Hematopoietic multipotent progenitor cell treated with erythropoietin and hydrocortisone succinate and interleukin-3 and kit ligand, for 4 days (in vitro differentiated cells): ENCODE measurements at places on chromosomes 1 and 21.

DNA sequence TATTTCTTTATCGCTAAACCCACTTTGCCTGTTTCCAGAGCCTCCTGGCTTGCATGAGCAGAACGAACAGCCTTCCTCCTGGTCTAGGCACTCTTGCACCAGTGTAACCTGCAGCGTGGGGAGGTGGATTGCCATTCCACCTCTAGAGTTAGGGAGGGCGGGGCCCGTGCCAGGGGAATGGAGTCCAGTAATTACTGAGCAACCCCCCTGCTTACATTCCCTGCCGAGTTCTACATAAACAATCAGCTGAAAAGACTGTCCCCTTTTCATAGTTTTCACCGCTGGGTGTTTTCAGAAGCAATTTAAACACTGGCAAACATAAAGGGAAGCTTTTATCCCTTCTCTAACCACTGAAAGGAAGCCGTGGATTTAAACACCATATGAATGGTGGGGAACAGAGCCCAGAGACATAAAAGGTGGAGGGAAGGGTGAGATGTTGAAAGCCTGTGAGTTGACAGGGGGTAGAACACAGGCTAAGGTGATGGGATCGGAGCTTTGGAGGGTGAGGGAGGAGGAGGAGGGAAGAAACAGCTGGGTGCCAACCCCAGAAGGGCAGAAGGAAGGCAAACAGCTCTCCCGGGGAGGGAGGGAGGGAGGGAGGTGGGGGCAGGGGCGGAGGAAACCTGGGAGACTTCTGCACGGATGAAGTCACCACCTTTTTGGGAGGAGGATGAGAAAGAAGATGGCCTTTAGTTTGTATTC is 68.0 kb upstream of the WDR26 start:
- no peak for DNase-seq

DNA sequence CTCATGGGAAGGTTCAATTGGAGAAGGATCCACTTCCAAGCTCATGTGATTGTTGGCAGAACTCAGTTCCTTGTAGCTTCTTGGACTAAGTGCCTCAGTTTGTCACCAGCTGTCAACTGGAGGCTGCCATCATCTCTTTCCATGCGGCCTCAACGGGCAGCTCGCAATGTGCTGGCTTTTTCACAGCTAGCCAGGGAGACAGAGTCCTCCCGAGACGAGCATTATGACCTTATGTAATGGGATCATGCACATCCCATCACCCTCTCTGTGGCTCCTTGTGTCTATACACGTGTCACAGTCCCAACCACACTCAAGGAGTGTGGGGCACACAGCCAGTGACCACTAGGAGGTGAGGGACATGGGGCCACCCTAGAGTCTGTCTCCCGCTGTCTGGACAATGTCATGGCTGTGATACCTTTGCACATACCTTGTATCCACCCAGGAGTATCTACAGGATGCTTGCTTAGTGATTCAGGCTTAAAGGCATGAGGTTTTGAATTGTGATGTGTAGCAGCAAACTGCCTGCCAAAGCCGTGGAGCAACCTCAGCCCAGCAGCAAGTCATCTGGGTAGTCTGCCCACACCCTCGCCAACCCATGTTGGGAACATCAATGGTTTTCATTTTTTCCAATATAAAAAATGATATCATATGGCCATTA is 3.9 kb upstream of the KRTAP10-6 start:
- DNase-seq = no peak

GRCh38 chr1:233256191-233256590 is 39.3 kb downstream of the PCNX2 start:
- DNase-seq = no peak

- peak; percentile 88 for DNase-seq
Measured at GRCh38 chr21:44299458-44300261, at the start of gene PFKL. TSS of gene PFKL (plus strand) at chr21:44300053. CDS start at chr21:44300106, 53 bp downstream.

DNA sequence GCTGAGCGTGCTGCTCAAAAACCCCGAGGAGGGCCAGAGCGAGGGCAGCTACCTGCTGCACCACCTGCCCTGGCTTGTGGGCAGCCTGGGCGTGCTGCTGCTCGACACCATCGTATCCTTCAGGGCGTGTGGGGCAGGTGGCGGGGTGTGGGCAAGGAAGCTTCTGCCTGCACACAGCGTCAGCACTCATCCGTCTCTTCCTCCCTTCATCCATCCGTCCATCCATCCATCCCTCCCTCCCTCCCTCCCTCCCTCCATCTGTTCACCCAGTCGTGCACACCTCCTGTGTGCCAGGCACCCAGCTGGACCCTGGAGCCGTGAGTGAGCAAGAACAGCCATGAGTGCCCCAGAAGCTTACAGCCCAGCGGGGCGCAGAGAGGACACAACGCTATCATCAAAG is 15.2 kb downstream of the SLC66A1 start:
- DNase-seq = no peak

- no peak for DNase-seq
Measured at GRCh38 chr1:157483635-157484034, 68.7 kb downstream of the FCRL5 start.

- no peak for DNase-seq
Measured at GRCh38 chr1:245878585-245878984, 628.5 kb downstream of the SMYD3 start.

DNA sequence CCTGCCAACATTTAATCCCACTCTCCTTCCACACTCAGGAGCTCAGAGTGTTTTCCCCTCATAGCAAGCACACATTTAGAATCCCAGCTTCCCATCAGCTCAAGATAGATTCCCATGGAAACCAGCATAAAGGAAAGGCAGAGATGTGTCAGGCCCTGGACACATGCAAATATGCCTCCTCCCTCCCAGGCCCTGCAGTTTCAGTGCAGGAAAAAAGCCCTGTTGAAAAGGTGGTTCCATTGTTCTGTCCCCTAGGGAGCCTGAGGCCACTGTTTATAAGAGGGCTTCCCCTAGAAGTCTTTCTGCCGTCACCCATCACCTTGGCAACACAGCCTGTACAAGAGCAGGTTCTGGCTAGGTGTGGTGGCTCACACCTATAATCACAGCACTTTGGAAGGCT is 3.6 kb downstream of the CACNA1S start:
- DNase-seq = no peak

- DNase-seq = no peak
Measured at GRCh38 chr1:218926631-218927030, 247.0 kb upstream of the LYPLAL1 start.

DNA sequence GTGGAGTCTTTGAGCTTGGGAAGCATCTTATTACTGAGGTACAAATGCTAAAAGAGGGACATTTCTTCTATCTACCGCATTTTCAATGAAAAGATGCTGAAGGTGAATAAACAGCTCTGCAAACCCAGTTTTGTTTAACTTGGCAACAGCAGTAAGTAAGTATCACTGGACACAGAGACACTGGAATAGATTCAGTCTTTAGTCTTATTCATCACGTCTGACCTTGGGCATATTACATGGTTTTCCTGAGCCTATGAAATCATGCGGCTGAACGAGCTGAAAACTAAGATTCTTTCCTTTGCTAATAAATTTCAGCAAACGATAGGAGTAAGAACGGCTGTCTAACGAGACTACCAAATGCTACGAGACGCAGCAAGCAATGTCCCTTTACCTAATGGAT is 207.4 kb downstream of the GABPA start:
- DNase-seq = no peak

GRCh38 chr1:47993416-47993740 is 3.8 kb downstream of the TRABD2B start:
- DNase-seq = no peak

GRCh38 chr21:37502947-37503346 is 136.4 kb downstream of the DYRK1A start:
- DNase-seq = no peak

DNA sequence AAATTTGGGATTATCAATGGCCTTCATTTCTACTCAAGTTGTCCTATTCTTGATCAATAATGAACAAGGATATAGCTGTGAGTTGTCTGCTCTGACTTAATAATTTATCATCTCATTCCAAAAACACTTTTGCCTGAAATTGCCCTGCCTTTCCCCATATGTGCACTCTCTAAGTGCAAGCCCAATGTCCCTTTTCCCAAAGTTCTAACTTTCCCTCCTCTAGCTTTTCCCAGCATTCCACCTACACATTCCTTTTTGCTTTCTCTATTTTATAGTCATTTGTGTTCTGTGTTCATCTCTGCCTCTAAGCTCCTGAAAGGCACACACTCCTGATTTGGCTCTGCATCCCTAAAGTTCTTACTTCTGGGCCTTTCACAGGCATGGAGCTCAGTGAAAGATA is 34.7 kb downstream of the SUSD4 start:
- no peak for DNase-seq

- DNase-seq = no peak
Measured at GRCh38 chr1:196717868-196718267, 56.8 kb upstream of the CFHR3 start.

DNA sequence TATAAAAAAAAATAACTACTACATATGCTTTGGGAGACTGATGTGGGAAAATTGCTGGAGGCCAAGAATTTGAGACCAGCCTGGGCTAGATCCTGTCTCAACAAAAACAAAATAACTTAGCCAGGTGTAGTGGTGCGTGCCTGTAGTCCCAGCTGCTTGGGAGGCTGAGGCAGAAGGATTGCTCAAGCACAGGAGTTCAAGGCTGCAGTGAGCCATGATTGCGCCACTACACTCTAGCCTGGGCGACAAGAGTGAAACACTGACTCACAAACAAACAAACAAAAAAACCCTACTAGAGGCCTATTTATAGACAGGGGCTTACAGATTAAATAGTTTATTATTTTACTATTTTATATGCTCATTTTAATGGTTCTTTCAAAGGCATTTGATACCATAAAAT is 80.0 kb downstream of the LHX4 start:
- no peak for DNase-seq

DNA sequence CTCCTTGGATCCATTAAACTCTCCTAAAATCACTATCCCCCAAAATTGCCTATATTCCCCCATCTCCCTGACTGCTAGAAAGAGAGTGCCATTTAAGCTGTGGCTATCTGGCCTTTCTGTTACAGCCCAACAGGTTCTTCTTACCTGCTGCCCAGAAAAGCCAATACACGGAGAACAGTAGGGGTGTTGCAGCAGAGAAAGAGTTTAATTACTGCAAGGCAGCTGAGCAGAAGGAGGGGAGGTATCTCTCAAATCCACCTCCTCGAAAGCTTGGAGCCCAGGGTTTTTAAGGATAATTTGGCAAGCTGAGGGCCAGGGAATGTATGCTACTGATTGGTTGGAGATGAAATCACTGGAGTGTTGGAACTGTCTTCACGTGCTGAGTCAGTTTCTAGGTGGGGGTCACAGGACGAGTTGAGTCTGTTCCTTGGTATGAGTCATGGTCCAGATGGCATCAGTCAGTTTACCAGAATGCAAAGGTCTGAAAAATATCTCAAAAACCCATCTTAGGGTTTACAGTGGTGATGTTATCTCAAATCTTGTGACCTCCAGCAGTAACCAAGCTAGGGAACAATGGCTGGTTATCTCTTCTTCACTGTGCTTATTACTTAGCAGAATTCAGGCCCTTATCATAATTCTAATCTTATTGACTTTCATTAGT is 89.8 kb downstream of the SMYD3 start:
- peak; percentile 58 for DNase-seq

DNA sequence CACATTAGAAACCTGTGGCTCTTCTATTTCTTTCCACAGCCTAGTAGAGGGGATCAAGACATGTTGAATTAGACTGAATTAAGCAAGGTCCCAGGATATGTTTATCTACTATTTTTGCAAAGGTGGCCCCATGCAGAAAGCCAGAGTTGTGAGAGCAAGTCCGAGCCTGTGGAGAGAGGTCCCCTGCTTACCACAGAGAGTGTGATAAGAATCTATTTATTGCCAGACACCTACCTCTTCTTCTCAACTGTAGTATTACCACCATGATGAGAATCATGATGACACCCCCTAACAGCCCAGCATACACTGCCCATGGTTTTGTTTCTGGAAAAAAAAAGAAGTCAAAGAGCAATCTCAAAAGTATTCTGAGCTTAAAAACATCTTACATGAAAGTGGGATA is 23.0 kb downstream of the SLAMF1 start:
- peak; percentile 53 for DNase-seq

- peak; percentile 43 for DNase-seq
Measured at GRCh38 chr1:32172621-32173245, 6.7 kb upstream of the TXLNA start.

- DNase-seq = no peak
Measured at GRCh38 chr1:221727146-221728036, 14.5 kb downstream of the DUSP10 start.

GRCh38 chr1:67735206-67735605 is 50.2 kb downstream of the GADD45A start:
- DNase-seq = peak; percentile 41

DNA sequence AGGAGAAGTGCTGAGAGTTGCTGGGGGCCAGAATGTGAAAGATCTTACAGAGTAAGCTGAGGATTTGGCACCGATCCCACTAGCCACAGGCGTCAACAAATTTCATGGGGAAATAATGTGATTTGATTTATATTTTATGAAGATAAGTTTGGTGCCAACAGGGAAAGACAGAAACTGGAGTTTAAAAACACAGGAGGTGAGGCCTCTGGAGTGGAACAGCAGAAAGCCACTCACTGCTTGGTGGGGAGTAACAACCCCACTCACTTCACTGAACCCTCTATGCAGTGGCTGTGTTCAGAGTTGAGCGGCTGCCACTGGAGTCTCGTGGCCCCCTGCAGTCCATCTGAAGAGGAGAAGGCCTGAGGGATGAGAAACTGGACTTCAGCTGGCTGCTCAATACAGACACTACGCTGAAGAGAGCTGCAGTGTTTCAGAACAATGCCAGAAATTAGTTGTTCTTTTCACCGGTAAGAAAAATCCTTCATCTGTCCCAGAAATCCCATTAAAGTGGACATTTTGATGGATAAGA is 48.0 kb upstream of the RXRG start:
- no peak for DNase-seq

DNA sequence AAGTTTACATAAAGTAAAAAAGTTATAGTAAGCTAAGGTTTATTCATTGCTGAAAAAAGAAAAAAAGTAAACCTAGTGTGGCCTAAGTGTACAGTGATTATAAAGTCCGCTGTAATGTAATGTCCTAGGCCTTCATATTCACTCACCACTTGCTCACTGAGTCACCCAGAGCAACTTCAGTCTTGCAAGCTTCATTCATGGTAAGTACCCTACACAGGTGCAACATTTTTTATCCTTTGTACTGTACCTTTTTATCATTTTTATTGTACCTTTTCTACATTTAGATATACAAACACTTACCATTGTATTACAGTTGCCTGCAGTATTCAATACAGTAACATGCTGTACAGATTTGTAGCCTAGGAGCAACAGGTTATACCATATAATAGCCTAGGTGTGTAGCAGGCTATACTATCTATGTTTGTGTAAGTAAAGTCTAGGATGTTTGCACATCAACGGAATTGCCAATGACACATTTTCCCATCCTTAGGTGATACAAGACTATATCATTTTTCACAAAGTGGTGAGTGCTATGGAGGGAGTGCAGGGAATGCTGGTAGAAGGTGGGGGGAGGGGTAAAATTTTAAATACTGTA is 58.0 kb upstream of the DMRTA2 start:
- DNase-seq = no peak

GRCh38 chr1:23062271-23062670 is 43.0 kb downstream of the KDM1A start:
- DNase-seq = no peak

GRCh38 chr1:159879977-159880376 is 17.5 kb upstream of the VSIG8 start:
- DNase-seq = peak; percentile 72

GRCh38 chr1:99644279-99645004 is 1.5 kb upstream of the PALMD start:
- no peak for DNase-seq
